ENCODE measurements at places on chromosomes 12 and 14.

DNA sequence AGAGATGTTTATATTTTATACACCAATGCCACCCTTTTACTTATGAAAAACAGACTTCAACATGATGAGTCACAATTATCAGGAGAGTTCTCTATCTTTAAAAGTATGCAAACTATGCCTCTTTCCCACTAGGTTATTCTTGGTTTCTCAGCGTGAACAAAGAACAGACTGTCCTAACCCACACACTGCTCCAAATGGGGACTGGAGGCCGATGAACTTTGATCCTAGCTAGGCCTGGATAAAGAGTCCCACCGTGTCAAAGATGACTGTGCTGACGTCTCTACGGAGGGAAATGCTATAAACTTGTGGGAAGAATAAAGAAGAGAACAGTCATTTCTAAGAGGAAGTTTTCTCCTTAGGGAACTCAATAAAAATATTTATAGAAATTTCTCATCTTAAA lies 160.1 kb downstream of the EPS8 start:
- no peak for DNase-seq

DNA sequence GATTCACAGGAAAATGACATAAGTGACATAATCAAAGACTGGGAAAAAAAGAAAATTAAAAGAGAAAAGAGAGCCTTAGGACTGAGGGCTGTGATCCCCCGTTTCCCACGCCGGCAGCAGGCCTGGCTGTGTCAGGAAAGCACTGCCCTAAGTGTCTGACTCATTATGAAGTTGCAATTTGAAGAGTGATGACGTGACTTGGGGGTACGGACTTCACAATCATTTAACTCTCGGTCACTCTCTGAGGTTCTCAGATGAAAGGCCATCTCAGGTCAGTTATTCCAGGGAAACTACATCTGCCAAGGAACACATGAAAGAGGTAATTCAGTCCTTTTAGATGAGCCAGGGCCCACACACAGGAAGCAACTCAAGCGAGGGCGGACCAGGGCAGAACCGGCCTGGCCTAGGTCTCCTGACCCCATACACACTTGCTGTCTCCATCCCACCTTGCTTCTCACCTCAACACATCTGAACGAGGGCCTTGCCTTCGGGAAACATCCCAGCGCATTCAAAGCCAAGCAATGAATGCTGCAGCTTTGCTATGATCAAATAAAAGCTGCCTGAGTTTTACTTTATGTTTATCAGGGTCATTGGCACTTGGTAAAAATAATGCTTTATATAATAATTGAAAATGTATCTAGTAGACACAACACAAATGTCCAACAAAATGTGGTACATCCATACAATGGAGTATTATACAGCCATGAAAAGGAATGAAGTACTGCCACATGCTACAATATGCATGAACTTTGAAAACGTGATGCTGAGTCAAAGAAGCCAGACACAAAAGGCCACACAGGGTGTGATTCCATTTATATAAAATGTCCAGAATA lies 2.7 kb downstream of the SSH1 start:
- DNase-seq: no peak

GRCh38 chr12:12613344-12613743 lies 1.7 kb downstream of the CREBL2 start:
- no peak for DNase-seq

DNA sequence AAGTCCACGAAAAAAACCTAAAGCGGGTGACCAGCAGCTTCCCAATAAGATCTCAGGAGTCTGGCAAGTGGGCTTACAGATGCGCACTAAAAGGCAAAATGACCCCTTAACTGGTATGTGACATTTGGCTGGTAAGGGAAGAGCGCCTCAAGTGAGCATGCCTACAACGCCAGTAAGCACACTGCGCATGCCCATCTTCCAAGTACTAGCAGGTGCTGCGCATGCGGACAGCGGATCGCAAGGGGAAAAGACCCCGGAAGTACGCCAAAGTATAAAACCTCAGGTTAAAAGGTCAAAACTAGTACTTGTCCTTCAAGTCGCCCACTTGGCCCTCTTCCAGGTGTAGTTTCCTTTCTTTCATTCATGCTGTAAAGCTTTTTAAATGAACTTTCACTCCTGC lies 518.5 kb upstream of the MDGA2 start:
- no peak for DNase-seq

DNA sequence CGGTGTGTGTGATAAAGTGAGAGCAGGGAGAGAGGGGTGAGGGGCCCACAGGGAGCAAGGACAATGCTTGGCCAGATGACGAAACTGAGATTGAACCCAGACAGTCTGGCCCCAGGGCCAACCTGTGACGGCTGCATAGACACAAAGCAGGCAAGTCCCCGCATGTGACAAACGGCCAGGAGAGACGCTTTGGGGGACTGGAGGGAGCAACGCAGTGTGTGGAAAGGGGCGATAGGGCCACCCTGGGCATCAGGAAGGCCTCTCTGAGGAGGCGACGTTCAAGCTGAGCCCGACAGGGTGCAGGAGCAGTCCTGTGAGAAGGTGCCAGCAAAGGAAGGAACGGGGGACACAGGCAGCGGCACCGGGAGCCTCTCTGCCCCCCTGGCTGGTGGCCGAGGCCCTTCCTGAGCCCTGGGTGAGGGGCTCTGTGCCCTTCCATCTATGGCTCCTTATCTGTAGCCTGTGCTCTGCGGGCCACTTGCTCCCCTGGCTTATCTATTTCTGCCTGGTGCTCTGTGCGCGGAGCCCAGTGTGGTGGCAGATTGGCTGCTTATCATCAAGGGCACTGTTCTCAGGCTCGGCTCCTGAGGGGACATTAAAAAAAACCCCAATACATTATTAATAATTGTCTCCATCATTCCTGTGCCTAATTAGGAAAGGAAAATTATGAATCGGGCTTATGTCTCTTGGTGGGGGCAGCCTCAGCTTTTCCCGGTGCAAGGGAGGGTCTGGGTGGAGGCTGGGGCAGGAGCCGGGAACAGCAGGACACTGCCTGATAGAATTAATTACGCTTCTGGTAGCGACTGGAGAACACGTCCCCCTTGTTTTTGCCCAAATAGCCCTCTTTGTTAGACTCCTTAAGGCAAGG lies 39.8 kb downstream of the PRIMA1 start:
- no peak for DNase-seq

- DNase-seq: no peak
Measured at GRCh38 chr14:20247646-20248246, 8.7 kb downstream of the OR11H4 start.

DNA sequence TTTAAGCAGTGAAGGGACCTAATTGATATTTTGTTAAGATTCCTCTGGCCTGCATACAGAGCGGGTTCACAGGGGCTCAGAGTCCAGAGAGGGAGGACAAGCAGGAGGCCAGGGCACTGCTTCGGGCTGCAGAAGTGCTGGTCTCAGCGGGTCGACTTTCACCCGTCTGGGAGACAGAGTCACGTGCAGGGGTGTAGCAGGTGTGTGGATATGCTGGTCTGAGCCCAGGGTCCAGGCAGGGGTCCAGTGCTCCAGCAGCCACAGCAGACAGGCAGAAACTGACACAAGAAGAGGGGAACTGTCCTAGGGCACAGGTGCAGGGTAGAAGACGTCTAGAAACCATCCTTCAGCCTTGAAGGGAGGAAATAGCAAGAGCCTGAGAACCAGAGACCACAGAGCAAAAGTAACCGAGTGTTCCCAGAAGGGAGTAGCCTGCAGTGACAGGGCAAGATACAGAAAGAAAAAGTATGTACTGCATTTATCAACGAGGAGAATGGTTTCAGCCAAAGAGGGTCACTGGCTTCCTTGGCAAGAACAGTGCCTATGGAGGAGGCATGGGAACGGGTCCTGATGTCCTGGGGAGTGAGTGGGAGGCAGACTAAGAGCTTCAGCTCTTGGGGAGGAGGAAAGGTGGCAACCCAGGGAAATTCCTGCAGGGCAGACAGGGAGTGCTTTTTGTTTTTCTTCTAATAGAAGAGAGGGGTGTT lies 28.7 kb downstream of the FBXO21 start:
- DNase-seq: no peak

DNA sequence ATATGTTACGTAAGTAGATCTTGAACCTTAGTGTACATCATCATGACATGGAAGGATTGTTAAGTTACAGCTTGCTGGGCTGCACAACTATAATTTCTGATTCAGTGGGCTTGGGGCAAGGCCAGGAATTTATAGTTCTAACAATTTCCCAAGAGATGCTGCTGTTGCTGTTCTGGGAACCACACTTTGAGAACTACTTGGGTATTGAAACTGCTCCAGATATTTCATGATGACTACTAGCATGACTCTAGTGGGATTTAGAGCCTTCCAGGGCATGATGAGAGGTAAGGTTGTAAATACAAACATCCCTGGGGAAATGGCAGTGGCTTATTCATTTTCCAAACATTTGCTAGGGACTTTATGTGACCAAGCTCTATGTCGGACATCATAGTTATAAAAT lies 904.8 kb upstream of the SEL1L start:
- no peak for DNase-seq

DNA sequence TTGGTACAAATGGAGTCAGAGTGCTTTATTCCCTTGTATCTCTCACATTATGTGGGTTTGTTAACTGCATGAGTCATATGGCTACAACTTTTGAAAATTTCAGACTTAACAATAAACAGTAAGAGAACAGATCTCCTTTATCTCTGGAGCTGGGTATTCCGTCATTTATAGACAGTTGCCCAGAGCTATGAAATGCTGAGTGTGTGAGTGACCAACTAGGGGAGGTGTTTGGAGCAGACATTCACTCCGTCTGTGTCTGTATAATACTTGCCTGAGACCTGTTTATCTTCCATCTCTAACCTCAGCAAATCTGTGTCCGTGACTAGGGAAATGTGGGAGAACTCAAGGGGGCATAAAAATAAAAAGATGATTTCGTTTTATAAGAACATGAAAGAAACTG lies 279.9 kb upstream of the FAR2 start:
- no peak for DNase-seq

- no peak for DNase-seq
Measured at GRCh38 chr14:34502545-34503225, 36.8 kb downstream of the EAPP start.

- DNase-seq: no peak
Measured at GRCh38 chr12:121095544-121096198, 37.0 kb upstream of the P2RX7 start.

DNA sequence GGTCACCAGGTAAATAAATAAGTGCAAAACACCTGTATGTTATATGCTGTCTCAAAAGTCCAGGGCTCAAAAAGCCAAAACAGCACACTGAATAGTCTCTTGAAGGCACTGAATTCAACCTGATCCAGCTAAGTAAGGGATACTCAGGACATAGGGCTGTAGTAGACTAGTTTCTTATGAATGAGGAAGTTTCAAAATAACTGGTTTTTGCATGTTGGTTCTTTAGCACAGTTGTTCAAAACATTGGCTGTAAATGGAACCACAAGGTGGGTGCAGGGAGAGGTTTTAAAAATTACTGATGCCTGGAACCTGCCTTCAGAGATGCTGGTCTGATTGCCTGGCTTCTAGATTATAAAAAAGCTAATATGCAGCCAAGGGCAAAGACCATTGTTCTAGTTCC lies 34.1 kb downstream of the NDUFA12 start:
- no peak for DNase-seq

GRCh38 chr14:73744175-73744867 lies 30.1 kb upstream of the PNMA1 start:
- no peak for DNase-seq

GRCh38 chr14:100730581-100730980 lies 3.9 kb downstream of the DLK1 start:
- no peak for DNase-seq

- no peak for DNase-seq
Measured at GRCh38 chr14:104843442-104844305, 21.4 kb upstream of the CEP170B start.

DNA sequence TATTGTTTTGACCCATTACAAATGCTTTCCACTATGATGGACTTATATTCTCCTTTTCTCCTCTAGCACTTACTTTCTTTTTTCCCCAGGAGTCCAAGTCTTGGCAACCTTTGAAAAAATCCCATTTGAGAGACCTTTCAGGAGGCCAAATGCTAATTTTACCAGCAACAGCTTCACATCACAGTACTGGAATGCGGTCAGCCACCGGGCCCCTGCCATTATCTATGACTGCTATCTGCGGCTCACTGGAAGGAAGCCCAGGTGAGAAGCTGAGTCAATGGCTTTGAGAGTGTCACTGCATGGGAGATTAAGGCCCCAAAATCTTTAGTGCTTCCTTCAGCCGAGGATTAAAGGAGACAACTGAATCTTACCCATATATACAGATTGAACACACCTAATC lies 64.2 kb downstream of the ERGIC2 start:
- no peak for DNase-seq

GRCh38 chr12:49335955-49336644 lies 888 bp downstream of the C1QL4 start:
- no peak for DNase-seq

DNA sequence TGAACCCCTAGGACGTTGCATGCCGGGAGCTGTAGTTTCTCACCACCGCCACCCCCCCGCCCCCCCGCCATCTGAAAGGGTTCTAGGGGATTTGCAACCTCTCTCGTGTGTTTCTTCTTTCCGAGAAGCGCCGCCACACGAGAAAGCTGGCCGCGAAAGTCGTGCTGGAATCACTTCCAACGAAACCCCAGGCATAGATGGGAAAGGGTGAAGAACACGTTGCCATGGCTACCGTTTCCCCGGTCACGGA lies 501 bp upstream of the HSP90B1 start:
- no peak for DNase-seq

DNA sequence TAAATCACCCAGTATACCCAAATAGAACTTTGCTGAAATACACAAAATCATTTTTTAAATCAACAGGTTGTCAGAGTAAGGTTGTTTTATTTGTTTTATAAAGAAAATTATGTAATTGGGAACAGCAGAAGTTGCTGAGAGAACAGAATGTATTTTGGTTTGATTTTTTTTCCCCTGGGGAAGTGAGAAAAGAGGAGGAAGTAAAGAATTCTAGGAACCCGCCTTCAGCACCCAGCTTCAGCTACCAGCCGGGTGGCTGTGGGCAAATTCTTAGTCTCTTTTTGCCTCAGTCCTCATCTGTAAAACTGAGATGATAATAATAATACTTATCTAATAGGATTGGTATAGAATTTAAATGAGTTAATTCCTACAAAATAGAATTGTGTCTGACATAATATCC lies 119.4 kb downstream of the SRGAP1 start:
- DNase-seq: no peak

DNA sequence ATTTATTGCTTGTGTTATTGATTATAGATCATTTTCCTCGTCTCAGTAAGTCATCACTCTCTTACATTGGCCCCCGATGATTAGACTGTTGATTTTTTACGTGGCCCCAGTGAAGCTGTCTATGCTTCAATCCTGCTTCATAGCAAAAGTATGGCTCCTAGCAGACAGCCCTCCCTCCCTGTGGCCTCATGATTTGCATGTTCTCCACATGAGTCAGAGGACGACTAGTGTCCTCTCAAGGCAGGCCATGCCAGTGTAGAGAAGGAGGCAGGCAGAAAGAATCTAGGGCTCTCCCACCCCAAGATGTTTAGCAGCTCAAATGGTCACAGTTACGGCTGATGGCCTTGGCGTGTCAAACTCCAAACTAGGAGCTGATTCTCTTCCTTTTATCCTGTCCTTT lies 59.6 kb downstream of the FIGNL2 start:
- no peak for DNase-seq

- DNase-seq: no peak
Measured at GRCh38 chr12:50055831-50056638, 1.4 kb upstream of the ASIC1 start.

All from DMS153 (cell line).